GM20000 (cell line): ENCODE measurements at places on chromosomes 7 and 10.
A peak's percentile ranks its signal among the peaks of the same experiment; 100 is the strongest.

DNA sequence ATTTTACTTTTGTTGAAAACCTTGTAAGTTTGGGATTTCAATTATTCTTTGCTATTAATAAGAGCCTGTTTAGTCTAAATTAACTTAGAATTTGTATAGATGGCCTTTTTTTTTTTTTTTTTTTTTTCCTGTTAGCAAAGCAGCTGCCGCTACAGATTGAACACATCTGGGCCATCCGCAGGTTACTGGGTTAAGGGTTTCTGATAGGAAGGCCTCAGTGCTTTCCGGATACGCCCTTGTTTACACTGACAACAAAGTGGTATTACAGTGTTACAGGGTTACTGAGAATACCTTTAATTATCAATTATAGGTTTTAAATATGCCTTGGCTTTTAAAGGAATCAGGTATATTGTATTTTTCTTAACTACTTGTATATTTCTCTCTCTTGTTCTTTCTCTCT is 76.8 kb downstream of the PTN start:
- no peak for DNase-seq

DNA sequence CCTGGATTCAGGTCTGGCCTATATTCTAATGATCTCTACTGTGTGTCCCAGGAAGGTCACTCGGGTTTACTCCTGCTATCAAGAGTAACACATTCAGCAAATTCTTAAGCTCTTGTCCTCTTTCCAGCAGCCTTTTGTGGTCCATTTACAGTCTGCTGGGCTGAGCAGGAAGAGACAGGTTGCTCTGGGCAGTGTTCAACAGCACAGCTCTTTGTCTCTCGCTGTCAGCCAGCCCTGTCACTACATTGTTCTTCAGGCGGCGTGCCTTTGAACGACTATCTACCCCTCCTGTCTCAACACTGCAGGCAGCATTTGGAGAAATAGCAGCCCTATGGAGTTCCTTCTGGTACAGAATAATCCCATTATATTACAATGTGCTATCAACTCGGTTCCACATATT is 192.2 kb upstream of the TBX20 start:
- DNase-seq = no peak

DNA sequence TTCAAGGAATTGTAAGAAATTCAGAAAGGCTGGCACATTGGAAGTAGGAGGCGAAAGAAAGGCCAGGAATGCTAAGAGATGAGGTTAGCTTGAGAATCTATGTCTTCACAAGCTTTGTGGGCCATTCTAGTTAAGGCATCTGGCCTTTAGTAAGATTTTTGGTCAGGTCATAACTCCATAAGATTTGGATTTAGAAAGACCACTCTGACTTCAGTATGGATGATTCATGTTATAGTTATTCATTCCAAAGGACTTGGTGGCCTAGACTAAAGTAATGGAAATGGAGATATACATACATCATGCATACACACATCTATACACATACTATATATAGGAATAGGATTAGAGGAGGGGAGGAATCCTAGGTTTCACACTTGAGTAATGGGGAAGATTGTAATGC is 77.5 kb downstream of the SEPTIN7 start:
- DNase-seq = no peak

GRCh38 chr10:131806646-131807317 is 94.0 kb upstream of the PPP2R2D start:
- no peak for DNase-seq

GRCh38 chr7:29623973-29624372 is 60.3 kb downstream of the PRR15 start:
- DNase-seq = no peak

DNA sequence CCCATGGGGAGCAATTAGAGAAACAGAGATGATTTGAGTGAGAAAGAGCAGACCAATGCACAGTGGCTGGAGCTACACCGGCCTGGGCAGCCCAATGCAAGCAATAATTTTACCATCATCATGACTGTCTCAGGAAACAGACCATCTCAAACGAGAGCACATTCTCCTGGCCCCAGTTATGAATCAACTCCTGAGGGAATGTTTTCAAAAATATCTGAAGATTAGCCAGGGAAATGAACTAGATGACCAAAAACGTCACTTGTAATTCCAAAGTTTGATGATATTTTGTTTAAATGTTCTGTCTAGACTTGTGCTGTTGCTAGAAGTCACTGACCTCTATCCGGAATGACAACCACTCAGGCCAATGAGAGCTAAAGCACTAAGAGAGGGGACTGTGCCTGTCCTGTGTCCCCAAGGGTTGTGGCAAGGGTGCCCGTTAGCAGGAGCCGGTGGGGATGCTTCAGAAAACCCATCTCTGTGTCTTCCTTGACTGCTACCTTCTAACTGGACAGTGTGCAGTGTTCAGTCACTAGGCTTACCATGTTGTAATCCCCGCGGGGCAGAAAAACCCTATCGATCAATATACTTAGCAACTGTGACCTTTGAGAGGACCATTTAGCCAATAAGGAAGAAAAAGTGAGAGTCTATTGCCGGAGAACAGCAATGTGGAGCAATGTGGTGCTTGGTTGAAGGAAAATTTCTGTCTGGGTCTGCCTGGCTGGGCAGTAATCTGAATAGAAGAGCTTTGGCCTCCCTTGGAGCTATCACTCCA is 202.4 kb downstream of the ADAM12 start:
- DNase-seq = no peak

DNA sequence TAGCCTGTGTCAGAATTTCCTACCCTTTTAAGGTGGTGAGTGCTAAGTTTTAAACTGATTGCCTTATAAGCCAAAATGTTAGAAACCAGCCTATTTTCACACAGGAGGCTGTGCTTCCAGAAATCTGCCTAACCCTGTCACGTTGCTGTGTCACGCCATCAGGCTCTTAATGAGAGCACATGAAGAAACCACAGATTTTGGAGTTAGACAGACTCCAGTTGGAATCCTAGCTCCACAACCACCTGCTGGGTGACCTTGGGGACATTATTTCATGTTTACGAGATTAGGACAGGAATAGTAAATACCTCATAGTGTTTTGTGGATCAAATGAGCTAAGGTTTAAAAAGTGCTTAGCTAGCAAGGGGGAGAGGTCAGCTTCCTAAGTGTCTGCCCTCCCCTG is 321.8 kb downstream of the DPP6 start:
- no peak for DNase-seq

GRCh38 chr7:99008181-99008631 is 129.9 kb downstream of the TRRAP start:
- no peak for DNase-seq

DNA sequence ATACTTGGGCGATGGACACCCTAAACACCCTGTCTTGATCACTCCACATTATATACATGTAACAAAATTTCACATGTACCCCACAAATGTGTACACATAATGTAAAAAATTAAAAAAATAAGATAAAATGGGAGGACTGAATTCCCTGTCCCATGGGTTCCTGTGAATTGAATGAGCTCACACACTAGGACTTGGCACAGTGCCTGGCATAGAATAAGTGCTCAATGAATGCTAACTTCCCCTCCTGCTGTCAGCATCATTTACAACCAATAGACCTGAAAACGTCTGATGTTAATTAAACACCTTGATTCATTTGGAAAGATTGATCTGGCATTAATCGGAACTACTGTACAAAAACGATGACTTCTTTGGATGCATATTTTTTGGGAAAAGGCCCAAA is 117.3 kb upstream of the ZNF438 start:
- no peak for DNase-seq

DNA sequence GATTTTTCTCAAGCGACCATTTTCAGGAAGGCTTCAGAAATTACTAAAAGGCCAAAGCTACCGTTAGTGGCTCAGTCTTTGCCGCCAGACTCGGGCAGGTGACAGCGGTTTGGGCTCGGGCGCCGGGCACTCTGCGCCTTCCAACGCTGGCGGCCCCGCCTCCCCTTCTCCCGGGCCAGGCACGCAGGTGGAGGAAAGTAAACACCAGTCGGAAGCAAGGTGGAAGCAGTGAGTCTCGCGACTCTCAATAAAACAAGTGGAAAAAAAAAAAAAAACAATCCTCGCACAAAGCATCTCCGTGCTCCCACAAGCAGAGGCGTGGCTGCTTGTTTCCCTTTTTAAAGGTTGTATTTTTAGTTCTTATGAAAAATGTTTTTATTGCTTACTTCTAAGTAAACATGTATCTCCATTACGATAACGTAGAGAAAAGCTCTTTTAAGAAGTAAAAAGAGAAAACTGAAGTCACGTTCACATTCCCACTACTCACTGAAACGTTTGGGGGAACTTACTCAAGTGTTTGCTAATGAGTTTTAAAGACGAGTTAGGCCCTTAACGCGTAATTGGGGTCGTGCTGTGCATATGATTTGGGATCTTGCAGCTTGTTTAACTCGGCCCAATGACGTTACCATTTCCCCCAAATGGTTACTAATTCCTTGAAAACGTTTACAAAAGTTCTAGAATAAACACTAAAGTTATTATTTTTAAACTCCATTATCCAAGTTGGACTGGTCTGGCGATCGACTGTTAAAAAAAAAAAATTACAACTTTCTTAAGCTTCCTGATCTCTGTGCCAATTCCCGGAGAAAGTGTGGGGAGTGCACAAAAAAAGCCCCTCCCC is 864 bp downstream of the CDCA7L start:
- no peak for DNase-seq

- peak; percentile 45 for DNase-seq
Measured at GRCh38 chr10:50275650-50276235, 24.4 kb upstream of the ASAH2 start.

- DNase-seq = peak; percentile 58
Measured at GRCh38 chr7:36723951-36724664, at the start of gene AOAH. Gene AOAH (minus strand): TSS chr7:36724494. CDS start chr7:36724148, 346 bp downstream.

DNA sequence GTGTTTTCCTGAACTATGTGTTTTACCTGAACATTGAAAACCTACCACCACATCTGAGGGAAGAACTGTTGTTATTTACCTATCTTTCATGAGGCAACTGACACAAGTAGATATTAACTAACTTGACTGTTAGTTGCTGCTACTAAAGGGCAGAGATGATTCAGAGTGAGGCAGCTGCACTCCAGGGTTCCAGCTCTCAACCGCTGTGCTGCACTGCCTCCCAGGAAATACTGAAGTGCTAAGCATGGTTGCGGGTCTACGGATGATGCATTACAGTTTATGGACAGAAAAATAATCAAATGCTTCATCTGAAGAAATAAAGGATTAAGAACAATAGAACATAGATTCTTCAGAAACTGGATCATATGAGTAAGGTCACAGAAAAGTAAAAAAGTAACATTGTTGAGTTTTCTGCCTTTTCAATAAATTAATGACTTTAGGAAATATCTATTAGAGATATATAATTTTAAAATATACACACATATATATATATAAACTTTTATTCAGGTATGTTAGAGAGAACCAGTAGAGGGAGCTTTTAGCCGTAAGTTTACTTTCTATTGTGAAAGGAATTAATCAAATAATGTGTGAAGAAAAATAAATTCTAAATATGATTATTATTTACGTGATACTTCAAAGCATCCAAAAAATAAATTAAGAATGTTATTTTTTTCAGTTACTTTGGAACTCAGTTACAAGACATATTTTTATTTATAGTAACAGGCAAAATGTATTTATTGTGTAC is 620.0 kb downstream of the CNTNAP2 start:
- no peak for DNase-seq

DNA sequence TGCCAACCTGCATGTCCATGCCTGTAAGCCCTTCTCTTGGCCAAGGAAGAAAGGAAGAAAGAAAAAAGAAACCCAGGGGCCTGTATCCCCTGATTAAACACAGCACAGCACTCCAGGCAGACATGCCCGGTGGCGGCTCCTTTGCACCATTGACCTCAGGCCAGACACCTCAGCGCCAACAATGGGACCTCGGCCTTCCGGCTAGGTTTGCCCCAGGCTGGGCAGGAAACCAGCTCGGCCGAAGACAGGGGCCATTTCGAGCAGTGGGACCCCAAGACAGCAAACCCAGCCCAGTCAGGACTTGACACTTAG is 2.8 kb downstream of the HOXA10 start:
- DNase-seq = no peak

DNA sequence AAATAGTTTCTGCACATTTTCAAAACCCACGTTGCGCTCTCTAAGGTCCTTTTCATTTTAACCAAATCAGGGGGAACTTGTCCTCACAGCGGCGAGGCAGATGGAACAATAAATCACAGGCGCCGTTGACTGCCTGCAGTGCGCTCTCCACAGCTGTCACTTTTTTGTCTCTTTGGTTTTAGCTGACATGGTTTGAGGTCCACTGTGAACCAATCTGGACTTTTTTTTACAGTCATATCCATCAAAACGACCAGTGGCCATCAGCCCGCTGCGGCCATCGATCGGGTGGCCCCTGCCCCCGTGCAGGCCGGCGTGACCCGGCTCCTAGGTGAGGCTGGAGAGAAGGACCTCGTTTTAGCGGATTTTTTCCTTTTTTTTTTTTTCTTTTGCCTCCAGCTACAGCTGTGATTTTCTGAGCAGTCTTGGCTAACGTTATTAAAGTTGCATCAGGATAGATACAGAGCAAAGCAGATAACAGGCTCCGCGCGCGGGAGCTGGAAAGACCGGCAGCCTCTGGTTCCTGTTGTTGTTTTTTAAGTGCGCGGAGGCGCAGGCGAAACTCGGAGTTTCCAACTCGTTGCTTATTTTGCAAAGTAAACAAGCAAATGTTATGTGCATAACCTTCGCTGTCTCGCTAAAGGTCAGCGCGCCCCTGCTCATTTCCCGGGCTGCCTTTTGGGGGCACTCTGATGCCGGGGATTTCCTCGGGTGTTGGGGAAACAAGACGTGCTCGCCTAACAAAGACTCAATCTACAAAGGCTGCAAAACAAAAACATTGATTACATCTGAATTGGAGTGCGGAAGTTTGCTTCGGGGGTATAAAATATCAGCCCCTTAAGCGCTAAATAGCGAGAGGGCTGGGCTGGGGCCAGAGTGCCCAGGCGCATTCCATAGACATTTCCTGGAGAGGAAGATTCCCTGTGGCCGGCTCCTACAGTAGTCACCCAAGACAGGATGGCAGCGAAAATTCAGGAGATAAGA is 414.8 kb upstream of the MKI67 start:
- DNase-seq = peak; percentile 20

- no peak for DNase-seq
Measured at GRCh38 chr10:129541200-129541599, 74.2 kb downstream of the MGMT start.

- DNase-seq = no peak
Measured at GRCh38 chr10:30828680-30829079, 199.1 kb upstream of the LYZL2 start.

GRCh38 chr10:101072923-101073322 is 11.1 kb downstream of the KAZALD1 start:
- DNase-seq = no peak

- no peak for DNase-seq
Measured at GRCh38 chr7:102103027-102103372, 183.7 kb upstream of the SH2B2 start.

- no peak for DNase-seq
Measured at GRCh38 chr10:97159646-97160305, 26.0 kb downstream of the SLIT1 start.

- no peak for DNase-seq
Measured at GRCh38 chr7:22093001-22093400, 147.3 kb upstream of the CDCA7L start.

DNA sequence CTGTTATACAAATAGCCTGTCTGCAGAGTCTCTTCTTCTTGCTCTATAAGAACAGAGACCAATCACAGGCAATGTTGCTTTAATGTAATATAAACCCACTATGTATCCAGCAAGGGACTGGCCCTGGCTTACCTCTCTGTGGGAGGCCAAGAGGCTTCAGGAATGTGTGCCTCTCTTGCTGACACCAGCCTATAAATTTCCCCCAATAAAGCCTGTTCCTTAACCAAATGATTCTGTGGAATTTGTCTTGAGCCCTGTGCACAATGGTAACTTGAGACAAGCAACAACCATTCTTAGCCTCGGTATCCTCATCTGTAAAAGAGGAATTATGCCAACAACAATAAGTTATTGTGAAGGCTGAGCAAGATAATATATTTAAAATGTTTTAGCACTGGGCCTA is 563.7 kb downstream of the GRM8 start:
- DNase-seq = no peak

- DNase-seq = no peak
Measured at GRCh38 chr10:44589944-44590449, 205.1 kb upstream of the CXCL12 start.
